ENCODE measurements at places on chromosomes 2 and 18. TPM values are rescaled to one million over a fixed set of nuclear protein-coding genes. Genes with fewer than 3 reads are reported as not detected.

The NT5C1B gene
- total RNA-seq: 0.33 TPM

The LRATD1 gene
- total RNA-seq: 3.5 TPM

The EFHD1 gene
- not detected for total RNA-seq

The CDKL4 gene
- total RNA-seq: 0.75 TPM

The CYP1B1 gene
- total RNA-seq: 4.0 TPM

The CABYR gene
- 7.2 TPM for total RNA-seq

The CTAGE1 gene
- not detected for total RNA-seq

The FSHR gene
- not detected for total RNA-seq

The ALPG gene
- not detected for total RNA-seq

The HRH4 gene
- 0.12 TPM for total RNA-seq

The MEP1B gene
- not detected for total RNA-seq

The SP140 gene
- total RNA-seq: 2.6 TPM

The RBKS gene
- total RNA-seq: 1.4 TPM

The ZNF397 gene
- total RNA-seq: 14.2 TPM

The SKOR2 gene
- not detected for total RNA-seq

The PIEZO2 gene
- 0.12 TPM for total RNA-seq

The KCNJ13 gene
- not detected for total RNA-seq

The VWC2L gene
- under 0.01 TPM for total RNA-seq

The TXNDC2 gene
- total RNA-seq: 0.22 TPM

The POTEJ gene
- not detected for total RNA-seq

The LMAN1 gene
- 238 TPM for total RNA-seq

The CD207 gene
- not detected for total RNA-seq

The KYNU gene
- 16.6 TPM for total RNA-seq

The CHRND gene
- not detected for total RNA-seq

The SGO2 gene
- total RNA-seq: 27.8 TPM

The MAPK4 gene
- not detected for total RNA-seq

The RNU2-63P gene
- not detected for total RNA-seq

The HOXD13 gene
- 7.5 TPM for total RNA-seq

The ALK gene
- under 0.01 TPM for total RNA-seq

The TRIM43 gene
- not detected for total RNA-seq

The LIPG gene
- total RNA-seq: 29.7 TPM

The TUBB6 gene
- total RNA-seq: 487 TPM

The CHN1 gene
- 5.4 TPM for total RNA-seq

The OR6B2 gene
- total RNA-seq: not detected

The WDSUB1 gene
- total RNA-seq: 14.9 TPM

The CTLA4 gene
- total RNA-seq: not detected

The OTOS gene
- not detected for total RNA-seq

The KIF5C gene
- 0.66 TPM for total RNA-seq

The UGT1A8 gene
- total RNA-seq: 0.12 TPM

The SERPINB4 gene
- not detected for total RNA-seq

The PDIA6 gene
- total RNA-seq: 820 TPM

The PLCD4 gene
- 2.6 TPM for total RNA-seq

The CCDC141 gene
- total RNA-seq: not detected

The GPR55 gene
- total RNA-seq: not detected

The ICOS gene
- total RNA-seq: not detected

The OSBPL1A gene
- 47.5 TPM for total RNA-seq

The NYAP2 gene
- total RNA-seq: not detected

The ABCB11 gene
- total RNA-seq: not detected

The TSHZ1 gene
- 6.6 TPM for total RNA-seq

The IRS1 gene
- total RNA-seq: 21.6 TPM

The GPR155 gene
- 3.5 TPM for total RNA-seq

The SERPINB3 gene
- total RNA-seq: not detected

The ZBTB7C gene
- total RNA-seq: not detected

The FBXO41 gene
- total RNA-seq: 2.1 TPM

All from uterine smooth muscle cell (primary cell).